Parietal lobe (tissue), 2 donors: ENCODE measurements at places on chromosomes 5 and 9. TPM values are rescaled to one million over a fixed set of nuclear protein-coding genes. Genes with fewer than 3 reads are reported as not detected.

LVRN gene
- 7.5 TPM for total RNA-seq

GLRA1 gene
- not detected for total RNA-seq

CD14 gene
- 3.8 TPM for total RNA-seq

FCN1 gene
- total RNA-seq, result 0.31 TPM

PRUNE2 gene
- 29.1 TPM for total RNA-seq

CDX1 gene
- total RNA-seq, result not detected

MAP3K1 gene
- total RNA-seq, result 18.5 TPM

LAMC3 gene
- total RNA-seq, result 2.2 TPM

BTNL8 gene
- total RNA-seq, result not detected

LCNL1 gene
- 0.94 TPM for total RNA-seq

TRIP13 gene
- total RNA-seq, result 8.1 TPM

AIF1L gene
- total RNA-seq, result 21.0 TPM

C9orf153 gene
- 1.3 TPM for total RNA-seq

C5orf46 gene
- not detected for total RNA-seq

PCDHGA6 gene
- total RNA-seq, result 29.1 TPM

MOB3B gene
- 20.7 TPM for total RNA-seq

PRKAA1 gene
- total RNA-seq, result 78.3 TPM

AQP3 gene
- total RNA-seq, result not detected
